ENCODE measurements at places on chromosomes 6 and 20. TPM values are rescaled to one million over a fixed set of nuclear protein-coding genes. Genes with fewer than 3 reads are reported as not detected.

GRCh38 chr20:33267701-33268100 lies 15.3 kb upstream of the BPIFB1 start:
- H3K4me3 ChIP-seq = no peak overlapping the region
- no peak overlapping the region for H3K27ac ChIP-seq
- DNase-seq = no peak
- H3K4me1 ChIP-seq = no peaks in the 10 kb centered on the region
- no peaks in the 10 kb centered on the region for H3K36me3 ChIP-seq
- peaks cover 5% of the 10 kb centered on the region for H3K27me3 ChIP-seq

The DEFB116 gene
- total RNA-seq = not detected

GRCh38 chr6:110067837-110068591 lies 89.9 kb downstream of the GPR6 start:
- H3K4me3 ChIP-seq = no peak overlapping the region
- H3K27me3 ChIP-seq = peaks cover 33% of the 10 kb centered on the region
- H3K36me3 ChIP-seq = no peaks in the 10 kb centered on the region
- no peaks in the 10 kb centered on the region for H3K4me1 ChIP-seq

- H3K4me3 ChIP-seq = no peak overlapping the region
- no peaks in the 10 kb centered on the region for H3K36me3 ChIP-seq
- no peaks in the 10 kb centered on the region for H3K4me1 ChIP-seq
- no peak overlapping the region for H3K27ac ChIP-seq
- H3K27me3 ChIP-seq = no peaks in the 10 kb centered on the region
- no peak for DNase-seq
These were observed 72.7 kb downstream of the FAXC start for GRCh38 chr6:99276747-99277146.

The GNRH2 gene
- total RNA-seq = 0.49 TPM

The KCNK16 gene
- not detected for total RNA-seq

The C20orf202 gene
- total RNA-seq = not detected

- H3K4me3 ChIP-seq = no peak overlapping the region
- H3K27ac ChIP-seq = no peak overlapping the region
- no peaks in the 10 kb centered on the region for H3K36me3 ChIP-seq
- H3K27me3 ChIP-seq = no peaks in the 10 kb centered on the region
- no peak for DNase-seq
- H3K4me1 ChIP-seq = no peaks in the 10 kb centered on the region
These were observed 98.6 kb downstream of the PTPRK start for GRCh38 chr6:128421788-128422187.

DNA sequence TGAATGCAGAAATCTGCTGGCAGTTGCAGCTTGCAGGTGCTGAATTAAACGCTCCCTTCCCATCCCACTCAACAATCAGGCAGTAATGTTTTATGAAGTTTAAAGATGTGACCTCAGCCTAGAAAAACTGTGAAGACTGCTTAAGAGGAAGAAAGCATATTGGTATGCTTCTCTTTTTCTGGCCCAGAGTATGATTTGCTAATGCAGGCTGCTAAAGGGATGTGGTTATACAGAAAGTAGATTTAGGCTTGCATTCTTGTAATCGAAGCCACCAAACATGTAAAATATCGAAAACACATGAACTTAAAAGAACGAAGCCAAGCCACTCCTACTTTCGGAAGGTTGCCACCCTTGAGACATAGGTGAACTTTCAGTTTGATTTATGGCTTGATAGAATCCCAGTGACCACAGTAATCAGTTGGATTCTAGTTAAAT lies 40.7 kb downstream of the MAP3K5 start:
- H3K36me3 ChIP-seq = no peaks in the 10 kb centered on the region
- no peaks in the 10 kb centered on the region for H3K4me1 ChIP-seq
- H3K4me3 ChIP-seq = no peak overlapping the region
- H3K27me3 ChIP-seq = no peaks in the 10 kb centered on the region
- DNase-seq = no peak
- H3K27ac ChIP-seq = no peak overlapping the region

DNA sequence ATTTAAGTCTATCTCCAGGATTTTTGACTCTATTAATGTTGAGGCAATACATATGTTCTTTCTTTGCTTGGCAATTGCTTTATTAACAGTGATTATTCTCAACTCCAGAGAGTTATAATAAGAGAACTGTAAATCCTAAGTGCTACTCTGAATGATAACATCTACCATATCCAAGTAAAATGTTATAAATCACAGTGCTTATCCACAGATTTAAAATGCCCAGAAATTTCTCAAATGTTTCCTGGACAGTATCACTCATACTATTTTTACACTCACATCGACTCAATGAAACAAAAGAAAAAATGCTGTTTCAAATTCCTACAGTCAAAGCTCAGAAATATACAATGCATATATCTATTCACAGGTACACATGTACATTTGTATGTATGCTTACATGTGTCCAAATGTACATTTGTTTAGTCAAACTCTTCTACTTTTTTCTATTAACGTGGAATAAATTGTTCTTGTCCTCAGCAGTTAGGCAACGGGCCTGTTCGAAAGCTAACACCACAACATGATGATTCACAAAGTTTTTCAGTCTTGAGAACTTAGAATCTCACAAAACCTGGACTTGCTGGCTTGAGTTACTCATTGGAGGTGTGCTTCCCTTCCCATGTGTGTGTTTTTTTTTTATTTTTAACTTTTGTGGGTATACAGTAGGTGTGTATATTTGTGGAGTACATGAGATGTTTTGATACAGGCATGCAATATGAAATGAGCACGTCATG lies 193.0 kb downstream of the GJA10 start:
- no peak overlapping the region for H3K27ac ChIP-seq
- no peaks in the 10 kb centered on the region for H3K36me3 ChIP-seq
- H3K27me3 ChIP-seq = no peaks in the 10 kb centered on the region
- H3K4me1 ChIP-seq = no peaks in the 10 kb centered on the region
- no peak for DNase-seq
- H3K4me3 ChIP-seq = no peak overlapping the region

- H3K4me3 ChIP-seq = no peak overlapping the region
- DNase-seq = no peak
- no peak overlapping the region for H3K27ac ChIP-seq
- no peaks in the 10 kb centered on the region for H3K27me3 ChIP-seq
These were observed 116.6 kb downstream of the ZDHHC14 start for GRCh38 chr6:157497579-157497978.

DNA sequence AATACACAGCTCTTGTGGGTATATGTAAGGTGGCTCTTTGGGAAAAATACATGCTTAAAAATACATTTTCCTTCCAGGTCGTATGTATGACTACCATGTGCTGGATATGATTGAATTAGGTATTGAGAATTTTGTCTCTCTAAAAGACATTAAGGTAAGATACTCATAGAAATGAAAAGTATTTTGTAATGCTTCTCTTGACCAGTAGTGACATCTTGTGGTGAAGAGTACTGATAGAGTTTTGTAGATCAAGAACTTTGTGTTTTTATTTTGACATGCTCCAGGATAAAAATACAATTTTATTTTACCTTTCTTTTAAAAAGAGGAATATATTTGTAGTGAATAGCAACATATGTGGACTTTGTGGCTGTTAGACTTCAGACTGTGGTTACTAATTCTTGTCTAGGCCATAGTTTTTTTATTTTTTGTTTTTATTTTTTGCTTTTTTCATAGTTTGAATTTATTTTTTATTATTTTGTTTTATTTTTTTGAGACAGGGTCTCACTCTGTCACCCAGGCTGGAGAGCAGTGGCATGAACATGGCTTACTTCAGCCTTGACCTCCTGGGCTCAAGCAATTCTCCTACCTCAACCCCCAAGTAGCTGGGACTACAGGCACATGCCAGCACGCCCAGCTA lies 17.9 kb downstream of the RPF2 start:
- no peak for DNase-seq
- no peak overlapping the region for H3K4me3 ChIP-seq
- H3K27ac ChIP-seq = no peak overlapping the region

DNA sequence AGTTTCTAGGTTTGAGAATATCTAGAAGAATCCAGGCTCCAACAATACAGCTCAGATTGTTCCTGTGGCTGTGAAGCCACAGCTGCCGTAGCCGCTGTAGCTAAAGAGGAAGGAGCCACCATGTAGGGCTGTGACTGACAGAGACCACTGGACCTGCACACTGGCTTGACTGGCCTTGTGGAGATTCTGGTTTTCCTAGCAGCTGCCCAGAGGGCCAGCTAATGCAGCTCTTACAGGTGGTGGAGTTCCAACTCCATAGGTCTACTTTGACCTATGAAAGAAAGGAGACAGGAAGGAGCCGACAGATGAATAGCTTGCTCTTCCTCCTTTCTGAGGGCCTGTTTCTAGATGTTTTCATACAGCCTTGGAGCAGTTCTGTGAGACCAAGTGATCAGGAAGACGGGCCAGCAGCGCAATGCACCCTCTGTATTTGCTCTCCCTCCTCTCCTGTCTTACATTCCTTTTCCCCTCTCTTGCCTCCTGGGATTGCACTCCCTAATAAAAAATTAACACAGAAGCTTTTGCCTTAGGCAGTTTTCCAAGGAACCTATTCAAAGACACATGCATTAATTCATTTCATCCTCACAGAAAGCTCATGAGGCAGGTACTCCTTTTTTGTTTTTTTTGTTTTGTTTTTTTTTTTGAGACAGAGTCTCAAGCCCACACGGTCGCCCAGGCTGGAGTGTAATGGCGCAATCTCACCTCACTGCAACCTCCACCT lies 51.8 kb upstream of the MYB start:
- H3K36me3 ChIP-seq = no peaks in the 10 kb centered on the region
- 0 out of 2 replicates have a peak, but pooled peaks cover 5% of the 10 kb centered on the region for H3K27me3 ChIP-seq
- no peaks in the 10 kb centered on the region for H3K4me1 ChIP-seq

GRCh38 chr6:112196306-112196705 lies 58.1 kb downstream of the LAMA4 start:
- no peak overlapping the region for H3K27ac ChIP-seq
- no peaks in the 10 kb centered on the region for H3K4me1 ChIP-seq
- no peak for DNase-seq
- H3K36me3 ChIP-seq = no peaks in the 10 kb centered on the region

- no peak for DNase-seq
- H3K27me3 ChIP-seq = no peaks in the 10 kb centered on the region
- H3K4me3 ChIP-seq = no peak overlapping the region
- H3K36me3 ChIP-seq = no peaks in the 10 kb centered on the region
- H3K4me1 ChIP-seq = peaks cover 13% of the 10 kb centered on the region
These were observed 112.5 kb downstream of the JPH2 start for GRCh38 chr20:44074252-44075151.

All from Panc1 (cell line).